Activated gamma-delta T cell (primary cell): ENCODE measurements at places on chromosomes 5 and 9.

- DNase-seq, result no peak
Observed at GRCh38 chr9:99807956-99808355, 13.7 kb upstream of the NR4A3 start.

- no peak for DNase-seq
Observed at GRCh38 chr5:6466975-6467567, 18.4 kb downstream of the UBE2QL1 start.

DNA sequence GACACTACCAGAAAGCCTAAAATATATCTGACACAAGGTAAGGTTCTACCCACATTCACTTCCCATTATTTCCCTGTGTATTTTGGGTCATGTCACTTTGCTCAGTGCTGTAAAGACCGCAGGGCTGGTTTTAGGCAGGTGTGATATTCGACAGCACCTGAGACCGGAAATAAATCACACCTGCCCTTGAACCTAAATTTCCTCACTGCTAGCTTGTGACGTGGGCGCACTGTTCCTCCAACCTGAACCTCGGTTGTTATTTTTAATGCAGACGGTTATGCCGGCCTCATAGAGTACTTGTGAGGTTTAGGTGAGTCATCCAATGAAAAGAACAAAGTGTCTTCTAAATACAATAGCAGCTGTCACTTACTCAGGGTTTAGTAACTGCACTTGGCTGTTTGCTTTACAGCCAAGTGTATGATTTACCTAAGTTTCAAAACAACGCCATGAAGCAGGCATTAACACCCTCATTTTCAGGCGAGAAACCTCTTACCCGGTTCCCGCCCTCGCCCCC is 20.7 kb upstream of the ZNF782 start:
- no peak for DNase-seq

DNA sequence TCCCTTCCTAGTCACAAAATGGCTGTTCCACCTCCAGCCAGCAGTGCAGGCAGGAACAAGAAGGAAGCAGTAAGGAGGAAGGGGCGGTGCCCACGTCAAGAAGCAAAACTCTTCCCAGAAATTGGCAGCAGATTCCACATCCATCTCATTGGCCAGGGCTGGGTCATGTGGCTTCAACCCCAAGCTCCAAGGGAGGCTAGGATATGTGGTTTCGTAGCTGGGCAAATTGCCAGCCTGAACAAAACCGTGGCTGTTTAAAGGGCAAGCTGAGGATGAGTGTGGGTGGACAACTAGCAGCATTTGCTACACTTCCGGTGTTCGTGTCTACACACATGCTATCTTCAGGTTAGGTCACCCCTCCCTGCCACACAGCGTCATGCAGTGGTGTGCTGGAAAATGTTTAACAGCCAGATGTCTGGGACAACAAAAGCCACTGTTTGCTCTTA is 92.1 kb upstream of the MAP1B start:
- no peak for DNase-seq
